ENCODE measurements at places on chromosomes 7 and 10. TPM values are rescaled to one million over a fixed set of nuclear protein-coding genes. Genes with fewer than 3 reads are reported as not detected.
A peak's percentile ranks its signal among the peaks of the same experiment; 100 is the strongest.

The TLX1 gene
- total RNA-seq: not detected

The BET1 gene
- total RNA-seq: 19.8 TPM

The PNLIPRP1 gene
- not detected for total RNA-seq

The VAX1 gene
- total RNA-seq: not detected

The HOXA3 gene
- total RNA-seq: not detected

The SPAM1 gene
- total RNA-seq: not detected

The AP4M1 gene
- total RNA-seq: 8.8 TPM

DNA sequence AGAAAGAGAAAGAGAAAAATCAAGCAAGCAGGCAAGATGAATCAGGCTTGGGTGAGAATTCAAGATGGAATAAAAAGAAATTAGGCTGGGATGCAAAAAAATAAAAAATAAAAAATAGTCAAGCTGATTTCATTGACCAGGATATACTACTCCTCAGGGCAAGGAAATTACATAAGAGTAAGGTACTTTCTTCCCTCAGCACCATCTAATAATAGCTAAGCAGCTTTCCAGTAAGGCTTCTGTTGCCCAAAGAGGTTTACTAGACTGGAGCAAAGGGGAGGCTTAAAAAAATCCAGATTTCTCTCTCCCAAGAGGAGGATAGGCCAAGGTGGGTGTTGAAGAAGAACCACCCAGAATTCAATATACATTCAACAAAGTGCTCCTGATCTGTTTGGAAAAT is 93.6 kb downstream of the NEURL1 start:
- DNase-seq: no peak

DNA sequence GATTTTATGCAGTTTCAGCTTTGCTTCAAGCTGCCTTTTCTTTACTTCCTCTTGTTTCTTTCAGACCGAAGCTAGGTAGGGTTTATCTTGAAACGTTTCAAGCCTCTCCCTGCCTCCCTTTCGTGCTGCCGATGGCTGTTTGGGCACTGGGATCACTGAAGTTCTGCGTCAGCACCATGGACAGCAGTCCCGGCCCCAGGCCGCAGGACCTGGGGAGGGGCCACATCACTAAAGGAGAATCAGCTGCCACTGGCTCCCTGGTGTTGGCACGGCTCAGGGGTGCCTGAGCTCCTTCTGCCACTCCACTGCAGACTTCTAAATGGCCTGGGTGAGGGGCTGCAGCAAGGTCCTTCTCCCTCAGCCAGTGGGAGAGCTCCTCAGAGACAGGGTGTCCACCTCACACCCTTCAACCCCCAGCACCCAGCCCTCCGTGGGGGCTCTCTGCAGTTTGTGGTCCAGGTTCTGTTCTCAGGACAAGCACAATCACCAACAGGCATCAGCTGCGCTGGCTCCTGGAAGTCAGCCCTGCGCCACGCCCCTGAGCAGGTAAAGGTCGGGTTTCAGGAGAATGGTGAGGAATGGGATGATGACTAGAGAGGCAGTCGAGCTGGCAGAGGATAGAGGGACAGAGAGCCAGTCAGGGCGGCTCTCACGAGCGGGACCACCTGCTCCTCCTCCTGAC is 387.2 kb downstream of the TCERG1L start:
- peak; percentile 39 for DNase-seq

- no peak for DNase-seq
Measured at GRCh38 chr10:124032971-124033886, 60.2 kb downstream of the CHST15 start.

- peak; percentile 55 for DNase-seq
Measured at GRCh38 chr7:105389088-105389650, 448 bp upstream of the SRPK2 start.

- no peak for DNase-seq
Measured at GRCh38 chr7:107430057-107430456, 39.8 kb upstream of the GPR22 start.

DNA sequence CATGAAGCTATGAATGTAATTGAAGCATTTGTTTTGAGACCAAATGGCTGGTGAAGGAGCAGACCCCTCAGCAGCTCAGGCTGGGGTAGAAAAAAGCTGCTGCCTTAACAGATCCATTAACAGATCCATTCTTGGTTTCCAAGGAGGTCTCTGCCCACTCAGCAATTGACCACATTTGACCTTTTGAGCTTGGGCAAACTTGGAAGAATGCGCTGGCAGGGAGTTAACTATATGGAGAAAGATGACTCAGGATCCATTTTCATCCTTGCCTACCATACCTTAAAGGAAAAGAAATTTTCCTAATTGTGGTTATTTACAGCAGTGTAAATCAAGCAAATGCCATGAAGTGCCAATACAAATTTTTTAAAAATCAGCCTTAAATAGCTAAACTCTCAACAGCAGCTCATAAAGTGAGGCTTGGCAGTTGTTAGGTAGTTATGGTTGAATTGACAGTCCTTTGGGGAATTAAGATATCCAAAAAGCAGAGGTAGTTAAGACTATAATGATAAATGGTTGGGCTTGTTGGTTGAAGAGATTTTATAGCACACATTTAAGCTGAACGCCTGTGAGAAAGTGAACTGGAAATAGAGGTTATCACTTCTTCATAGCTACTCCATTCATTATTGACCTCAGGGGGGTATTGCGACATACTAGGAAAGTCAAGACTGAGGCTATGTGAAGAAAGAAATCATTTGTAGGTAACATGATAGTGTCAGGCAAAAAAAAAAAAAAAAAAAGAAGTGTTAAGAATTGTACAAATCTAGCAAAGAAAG is 83.9 kb downstream of the MKX start:
- DNase-seq: no peak

GRCh38 chr10:127999297-128000129 is 92.6 kb downstream of the PTPRE start:
- DNase-seq: no peak

DNA sequence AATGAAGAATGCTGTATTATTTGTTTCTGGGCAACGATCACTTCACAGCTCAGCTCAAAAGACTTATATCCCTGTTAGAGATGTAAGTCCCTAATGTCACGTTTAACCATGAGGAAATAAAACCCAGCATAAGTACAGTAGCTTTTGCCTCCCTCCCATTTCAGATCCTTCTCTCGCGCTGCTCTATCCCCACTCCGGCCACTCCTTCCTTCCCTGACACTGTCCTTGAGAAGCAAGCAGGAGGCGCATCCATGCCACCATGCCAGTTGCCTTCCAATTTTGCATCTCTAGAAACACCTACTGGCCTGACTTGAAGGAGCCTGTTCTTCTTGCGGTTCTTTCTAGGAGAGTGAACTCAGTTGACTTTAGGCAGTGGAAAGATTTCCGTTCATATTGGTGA is 1.2 kb downstream of the FAM180A start:
- no peak for DNase-seq

DNA sequence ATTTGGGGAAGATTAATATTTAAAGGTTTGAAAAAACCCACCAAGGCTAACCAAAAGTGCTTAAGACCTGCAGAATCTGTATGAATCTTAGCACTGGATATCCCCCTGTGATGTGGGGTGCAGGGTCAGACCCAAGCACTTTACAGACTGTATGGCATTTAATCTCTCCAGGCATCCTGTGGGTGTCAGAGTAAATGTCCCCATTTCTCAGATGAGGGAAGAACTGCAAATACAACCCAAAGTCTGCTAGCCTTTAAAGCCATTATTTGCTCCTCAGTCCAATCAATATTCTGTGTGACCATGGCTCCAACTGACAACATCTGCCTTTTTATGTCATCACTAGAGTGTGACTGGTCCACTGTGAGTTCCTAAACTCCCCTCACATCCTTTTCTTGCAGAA is 10.0 kb upstream of the MBL2 start:
- DNase-seq: no peak

DNA sequence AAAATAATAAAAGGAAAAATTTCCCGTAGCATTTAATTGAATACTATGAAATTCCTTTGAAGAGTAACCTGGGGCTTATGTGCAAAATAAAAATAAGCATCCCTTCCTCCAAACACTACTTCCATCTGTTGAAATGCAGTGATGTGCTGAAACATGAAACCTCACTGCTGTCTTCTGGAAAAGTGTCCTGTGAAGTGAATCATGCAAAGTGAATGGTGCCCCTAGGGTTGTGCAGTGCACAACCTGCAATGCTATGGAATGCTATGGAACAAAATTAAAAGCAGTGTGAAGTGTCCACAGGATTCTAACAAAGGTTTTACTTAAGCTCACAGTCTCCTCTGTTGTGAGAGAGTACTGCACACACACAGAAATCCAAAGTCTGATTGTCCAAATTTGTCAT is 480.9 kb downstream of the ETV1 start:
- DNase-seq: no peak

GRCh38 chr7:40587419-40587818 is 452.6 kb downstream of the SUGCT start:
- no peak for DNase-seq

- no peak for DNase-seq
Measured at GRCh38 chr10:128576943-128577670, 450.9 kb upstream of the MKI67 start.

DNA sequence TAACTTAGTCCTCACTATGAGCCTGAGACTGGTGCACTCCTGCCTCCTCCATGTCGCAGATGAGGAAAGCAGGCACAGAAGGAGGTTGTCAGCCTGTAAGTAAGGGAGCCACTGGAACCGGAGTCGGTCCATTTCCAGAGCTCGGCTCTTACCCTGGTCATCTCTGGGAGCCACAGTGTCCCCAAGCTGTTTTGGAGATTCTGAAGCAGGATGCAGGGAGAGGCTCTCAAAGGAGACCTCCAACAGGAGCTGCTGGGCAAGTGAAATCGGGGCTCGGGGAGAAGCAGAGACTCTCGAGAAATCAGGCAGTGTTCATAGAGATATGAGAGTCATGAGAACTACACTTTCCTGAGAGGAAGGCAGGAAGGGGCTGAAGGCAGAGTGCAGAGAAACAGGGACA is 39.0 kb downstream of the VSTM4 start:
- DNase-seq: no peak

DNA sequence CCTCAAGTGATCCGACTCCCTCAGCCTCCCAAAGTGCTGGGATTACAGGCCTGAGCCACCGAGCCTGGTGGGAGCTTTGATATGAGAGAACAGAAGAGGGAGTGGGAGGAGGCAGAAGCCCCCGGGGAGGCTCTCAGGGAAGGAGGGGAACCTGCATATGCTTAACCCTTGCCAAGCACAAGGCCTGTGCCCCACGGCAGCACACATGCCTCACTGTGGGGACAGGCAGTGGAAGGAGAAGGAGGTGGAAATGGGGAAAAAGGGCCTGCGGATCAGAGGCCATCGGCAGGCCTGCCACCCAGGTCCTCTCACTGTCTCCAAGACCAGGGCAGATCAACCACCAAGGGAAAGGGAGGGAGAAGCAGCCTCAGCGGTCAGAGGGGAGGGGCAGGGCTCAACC is 7.2 kb upstream of the GRID1 start:
- no peak for DNase-seq

DNA sequence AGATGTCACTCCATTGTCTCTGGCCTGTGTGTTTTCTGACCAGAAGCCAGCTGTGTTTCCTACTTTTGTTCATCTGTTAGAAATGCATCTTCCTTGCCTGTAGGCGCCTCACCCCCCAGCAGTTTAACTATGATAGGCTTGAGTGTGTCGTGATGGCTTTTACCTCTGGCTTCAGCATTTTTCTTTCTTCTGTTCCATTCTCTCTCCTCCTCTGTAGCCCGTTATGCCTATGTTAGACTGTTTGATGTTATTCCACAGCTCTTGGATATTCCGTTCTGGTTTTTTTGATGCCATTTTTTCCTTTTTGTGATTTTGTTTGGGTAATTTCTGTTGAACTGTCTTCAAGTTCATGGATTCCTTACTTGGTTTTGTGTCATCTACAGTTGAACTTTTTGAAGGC is 17.9 kb downstream of the MMP21 start:
- DNase-seq: no peak

- peak; percentile 93 for DNase-seq
Measured at GRCh38 chr10:119305860-119306513, 98.6 kb downstream of the GRK5 start.

GRCh38 chr7:148114804-148115203 is 475.8 kb upstream of the C7orf33 start:
- DNase-seq: no peak

DNA sequence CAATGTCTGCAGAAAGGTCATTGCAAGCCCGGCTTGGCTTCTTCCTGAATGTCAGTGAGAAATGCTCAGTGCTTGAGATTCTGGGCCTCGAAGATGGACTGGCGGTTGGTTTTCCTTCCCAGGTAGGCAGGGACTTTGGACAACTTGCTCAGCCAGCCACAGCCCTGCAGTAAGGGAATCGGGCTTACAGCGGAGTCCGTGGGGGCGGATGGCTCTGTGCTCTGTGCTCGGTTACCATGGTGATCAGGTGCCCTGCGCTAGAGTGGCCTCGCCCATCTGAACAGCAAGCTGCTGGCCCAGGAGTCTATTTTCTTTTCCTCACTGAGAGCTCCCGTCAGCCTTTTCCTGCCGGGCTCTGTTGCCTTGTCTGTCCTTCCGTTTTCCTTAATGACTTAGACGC is 77.8 kb upstream of the SH2B2 start:
- DNase-seq: no peak

GRCh38 chr7:96670338-96671289 is 39.0 kb downstream of the SEM1 start:
- DNase-seq: no peak

- peak; percentile 8 for DNase-seq
Measured at GRCh38 chr10:98748298-98748697, 301.6 kb upstream of the HPS1 start.

DNA sequence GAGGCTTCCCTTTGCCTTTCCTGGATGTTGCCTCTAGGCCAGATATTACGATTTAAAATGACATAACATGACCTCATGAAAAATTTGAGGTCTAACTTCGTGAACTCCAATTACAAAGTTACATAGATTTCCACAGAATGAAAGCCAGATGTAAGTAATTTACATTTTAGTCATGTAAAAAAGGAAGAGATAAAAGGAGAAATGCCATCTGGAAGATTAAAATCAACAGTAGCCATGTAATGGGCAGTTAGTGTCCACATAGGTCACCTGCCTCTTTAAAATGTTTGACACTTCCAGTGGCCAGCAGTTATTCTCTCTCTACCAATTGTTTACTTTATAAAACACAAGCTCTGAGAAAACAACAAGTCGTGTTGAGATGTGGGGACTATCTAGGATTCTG is 4.1 kb upstream of the VSTM2A start:
- no peak for DNase-seq

GRCh38 chr7:132276234-132276630 is 300.0 kb downstream of the PLXNA4 start:
- DNase-seq: no peak

- DNase-seq: no peak
Measured at GRCh38 chr10:91804126-91804510, 5.9 kb downstream of the TNKS2 start.

GRCh38 chr10:93991596-93992284 is 2.0 kb upstream of the PLCE1 start:
- DNase-seq: no peak
